ENCODE measurements at places on chromosomes 16 and 17.

DNA sequence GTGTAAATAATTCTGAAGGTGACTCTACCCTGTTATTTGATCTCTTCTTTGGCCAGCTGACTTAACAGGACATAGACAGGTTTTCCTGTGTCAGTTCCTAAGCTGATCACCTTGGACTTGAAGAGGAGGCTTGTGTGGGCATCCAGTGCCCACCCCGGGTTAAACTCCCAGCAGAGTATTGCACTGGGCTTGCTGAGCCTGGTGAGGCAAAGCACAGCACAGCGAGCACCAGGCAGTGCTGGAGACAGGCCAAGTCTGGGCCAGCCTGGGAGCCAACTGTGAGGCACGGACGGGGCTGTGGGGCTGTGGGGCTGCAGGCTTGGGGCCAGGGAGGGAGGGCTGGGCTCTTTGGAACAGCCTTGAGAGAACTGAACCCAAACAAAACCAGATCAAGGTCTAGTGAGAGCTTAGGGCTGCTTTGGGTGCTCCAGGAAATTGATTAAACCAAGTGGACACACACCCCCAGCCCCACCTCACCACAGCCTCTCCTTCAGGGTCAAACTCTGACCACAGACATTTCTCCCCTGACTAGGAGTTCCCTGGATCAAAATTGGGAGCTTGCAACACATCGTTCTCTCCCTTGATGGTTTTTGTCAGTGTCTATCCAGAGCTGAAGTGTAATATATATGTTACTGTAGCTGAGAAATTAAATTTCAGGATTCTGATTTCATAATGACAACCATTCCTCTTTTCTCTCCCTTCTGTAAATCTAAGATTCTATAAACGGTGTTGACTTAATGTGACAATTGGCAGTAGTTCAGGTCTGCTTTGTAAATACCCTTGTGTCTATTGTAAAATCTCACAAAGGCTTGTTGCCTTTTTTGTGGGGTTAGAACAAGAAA is 5.1 kb downstream of the STH start:
- no peak for DNase-seq

DNA sequence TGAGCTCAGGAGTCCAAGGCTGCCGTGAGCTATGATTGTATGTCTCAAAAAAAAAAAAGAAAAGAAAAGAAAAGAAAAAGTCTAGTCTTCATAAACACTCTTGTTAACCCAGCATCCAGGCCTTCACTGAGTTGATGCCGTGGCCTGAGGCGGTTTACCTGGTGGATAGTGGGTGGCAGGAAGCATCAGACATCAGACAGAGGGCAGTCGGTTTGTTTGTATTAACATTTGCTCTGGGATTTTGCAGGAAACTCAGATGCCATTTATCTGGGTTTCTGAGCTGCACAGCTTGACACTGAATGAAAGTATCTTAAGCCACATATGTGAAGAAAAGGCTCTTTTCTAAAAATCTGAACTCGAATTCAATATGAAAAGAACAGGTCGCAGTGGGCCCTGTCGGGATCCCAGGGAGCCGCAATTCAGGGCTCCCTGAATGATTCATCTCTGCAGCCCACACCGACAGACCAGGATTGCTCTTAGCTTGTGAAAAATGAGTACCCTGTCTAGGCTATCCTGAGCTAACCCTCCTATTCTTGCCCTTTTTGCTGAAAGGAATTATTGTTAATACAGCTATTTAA is 1.1 kb upstream of the DBNDD1 start:
- no peak for DNase-seq

- no peak for DNase-seq
Measured at GRCh38 chr17:67417507-67417906, 40.4 kb downstream of the PITPNC1 start.

DNA sequence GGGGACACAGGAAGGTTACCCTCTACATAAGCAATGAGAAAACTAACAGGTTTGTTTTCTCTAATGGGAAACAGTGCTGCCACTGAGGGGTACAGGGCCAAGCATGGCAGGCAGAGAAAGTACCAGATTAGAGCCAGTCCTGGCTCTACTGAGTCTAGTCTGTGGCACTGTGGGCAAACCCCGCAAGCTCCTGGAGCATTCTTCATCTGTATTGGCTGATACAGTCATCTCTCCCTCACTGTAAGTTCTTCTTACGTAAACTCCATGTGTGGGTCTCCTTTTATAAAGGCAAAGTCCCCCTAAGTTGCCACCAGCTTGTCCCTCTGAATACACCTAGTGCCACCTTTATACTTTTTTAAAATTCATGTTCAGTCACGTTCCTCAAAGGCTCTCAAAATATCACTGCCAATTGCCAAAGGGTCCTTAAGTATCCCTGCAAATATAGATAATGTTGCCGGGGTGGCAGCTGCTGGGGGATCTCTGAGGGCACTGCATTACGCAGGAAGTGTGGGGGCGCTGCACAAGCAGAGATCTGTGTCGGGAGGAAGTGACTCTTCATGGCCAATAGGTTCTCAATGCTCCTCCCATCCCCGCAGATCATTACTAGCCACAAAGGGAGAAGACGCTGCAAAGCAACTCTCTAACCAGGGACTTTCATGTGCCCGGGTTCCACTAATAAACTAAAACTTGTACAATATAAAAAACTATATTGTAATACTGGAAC is 18.8 kb downstream of the XPO6 start:
- DNase-seq: no peak

- DNase-seq: no peak
Measured at GRCh38 chr16:83933885-83934683, 19.0 kb upstream of the OSGIN1 start.
